Activated naive CD4-positive, alpha-beta T cell treated with Interleukin-2 at 50 U/mL for 16 hours (primary cell): ENCODE measurements at places on chromosomes 12 and 14.

DNA sequence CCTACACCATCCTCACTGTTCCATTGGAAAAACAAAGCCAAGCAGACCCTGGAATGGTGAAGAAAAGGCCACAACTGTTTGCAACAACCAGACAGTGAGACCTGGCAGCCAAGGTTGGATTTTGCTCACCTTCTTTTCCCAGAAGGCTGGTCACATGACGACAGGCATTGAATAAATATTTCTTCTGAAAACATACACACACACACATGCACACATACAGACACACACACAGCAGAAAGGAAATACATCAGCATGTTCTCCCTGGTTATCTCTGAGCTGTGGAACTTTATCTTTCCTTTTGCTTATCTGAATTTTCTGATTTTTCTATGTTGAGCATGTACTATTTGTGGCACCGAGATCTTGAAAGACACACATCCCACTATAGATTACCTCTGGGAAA lies 38.0 kb upstream of the CCDC60 start:
- no peak for DNase-seq

DNA sequence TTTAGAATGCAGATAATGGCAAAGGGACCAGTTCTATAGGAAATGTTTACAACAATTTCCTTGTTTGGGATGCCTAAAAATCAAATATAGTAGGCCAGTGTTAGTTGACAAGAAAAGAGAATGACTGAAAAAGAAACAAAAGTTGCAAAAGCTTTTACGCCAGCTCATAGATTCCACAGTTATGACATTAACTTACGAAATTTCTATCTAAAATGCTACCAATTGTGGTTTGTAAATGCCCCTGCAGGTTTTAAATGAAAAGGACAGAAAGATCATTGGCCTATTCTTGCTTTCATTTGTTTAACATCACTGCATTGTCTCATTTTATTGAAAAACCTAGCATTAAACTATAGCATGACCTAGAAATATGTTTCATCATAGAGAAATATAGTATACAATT lies 345.8 kb downstream of the CCDC91 start:
- DNase-seq: no peak

DNA sequence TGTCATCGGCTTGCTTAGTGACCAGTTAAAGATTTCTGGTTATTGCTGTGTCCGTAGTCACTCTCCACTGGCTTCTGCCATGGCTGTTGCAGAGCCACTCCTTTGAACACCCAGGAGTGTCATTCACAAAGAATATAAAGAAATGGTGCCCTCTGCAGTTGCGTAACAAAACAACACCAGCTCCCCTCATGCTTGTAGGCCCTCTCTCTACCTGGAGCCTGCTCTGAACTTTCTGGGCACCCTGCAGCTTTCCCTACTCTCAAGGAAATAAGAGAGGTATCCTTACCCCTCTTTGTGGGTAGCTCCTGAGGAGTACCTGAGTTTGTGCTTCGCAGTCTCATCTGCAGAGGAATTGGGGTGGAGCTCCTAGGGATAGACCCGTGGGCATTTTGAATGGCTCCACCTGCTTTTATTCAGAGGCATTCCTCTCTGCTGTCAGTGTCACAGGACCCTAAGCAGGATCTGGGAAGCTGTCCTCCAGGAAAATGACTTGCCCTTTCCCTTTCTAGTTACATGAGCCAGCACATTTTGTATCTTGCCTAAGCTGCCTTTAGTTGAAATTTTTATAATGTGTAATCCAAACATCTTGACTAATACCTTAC lies 97.2 kb upstream of the TMEM260 start:
- DNase-seq: no peak

DNA sequence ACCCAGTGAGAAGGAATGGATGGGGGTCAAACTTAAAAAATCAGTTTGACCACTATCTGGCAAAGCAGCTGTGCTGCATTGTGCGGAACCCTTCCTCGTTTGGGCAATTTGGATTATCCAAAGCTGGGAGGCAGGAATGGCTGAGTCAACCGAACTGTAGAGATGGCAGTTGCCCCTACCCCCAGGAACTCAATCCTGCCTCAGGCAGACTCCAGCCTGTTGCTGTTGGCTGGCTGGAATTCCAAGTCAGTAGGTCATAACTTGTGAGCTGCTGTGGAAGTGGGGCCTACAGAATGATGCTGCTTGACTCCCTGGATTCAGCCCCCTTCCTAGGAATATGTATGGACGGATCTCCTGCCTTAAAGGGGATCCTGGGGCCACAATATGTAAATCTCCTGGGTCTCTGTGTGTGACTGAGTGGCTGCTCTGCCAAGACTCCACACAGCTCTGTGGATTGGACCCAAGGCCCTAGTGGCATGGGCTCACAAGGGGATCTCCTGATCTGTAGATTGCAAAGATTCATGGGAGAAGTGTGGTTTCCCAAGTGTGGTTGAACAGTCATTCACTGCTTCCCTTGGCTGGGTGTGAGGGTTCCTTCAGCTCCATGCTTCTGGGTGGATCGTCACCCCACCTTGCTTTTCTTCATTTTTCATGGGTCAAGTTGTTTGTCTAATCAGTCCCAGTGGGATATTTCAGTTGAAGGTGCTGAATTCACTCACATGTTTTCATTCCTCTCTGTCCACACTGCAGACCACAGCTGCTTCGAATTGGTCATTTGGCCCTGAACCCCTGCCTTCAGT lies 19.2 kb downstream of the LUM start:
- no peak for DNase-seq

DNA sequence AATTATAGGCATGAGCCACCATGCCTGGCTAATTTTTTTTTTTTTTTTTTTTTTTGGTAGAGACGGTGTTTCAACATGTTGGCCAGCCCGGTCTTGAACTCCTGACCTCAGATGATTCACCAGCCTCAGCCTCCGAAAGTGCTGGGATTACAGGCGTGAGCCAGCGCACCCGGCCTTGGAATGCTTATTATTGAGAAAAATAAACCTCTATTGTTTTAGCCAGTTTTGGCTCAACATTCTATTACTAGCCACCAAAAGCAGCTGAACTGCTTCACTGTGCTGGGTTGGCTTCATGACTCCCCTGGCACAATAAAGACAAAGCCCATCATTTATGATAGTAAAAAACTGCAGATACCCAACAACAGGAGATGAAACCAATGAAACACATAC lies 93.5 kb upstream of the CEP83 start:
- no peak for DNase-seq

DNA sequence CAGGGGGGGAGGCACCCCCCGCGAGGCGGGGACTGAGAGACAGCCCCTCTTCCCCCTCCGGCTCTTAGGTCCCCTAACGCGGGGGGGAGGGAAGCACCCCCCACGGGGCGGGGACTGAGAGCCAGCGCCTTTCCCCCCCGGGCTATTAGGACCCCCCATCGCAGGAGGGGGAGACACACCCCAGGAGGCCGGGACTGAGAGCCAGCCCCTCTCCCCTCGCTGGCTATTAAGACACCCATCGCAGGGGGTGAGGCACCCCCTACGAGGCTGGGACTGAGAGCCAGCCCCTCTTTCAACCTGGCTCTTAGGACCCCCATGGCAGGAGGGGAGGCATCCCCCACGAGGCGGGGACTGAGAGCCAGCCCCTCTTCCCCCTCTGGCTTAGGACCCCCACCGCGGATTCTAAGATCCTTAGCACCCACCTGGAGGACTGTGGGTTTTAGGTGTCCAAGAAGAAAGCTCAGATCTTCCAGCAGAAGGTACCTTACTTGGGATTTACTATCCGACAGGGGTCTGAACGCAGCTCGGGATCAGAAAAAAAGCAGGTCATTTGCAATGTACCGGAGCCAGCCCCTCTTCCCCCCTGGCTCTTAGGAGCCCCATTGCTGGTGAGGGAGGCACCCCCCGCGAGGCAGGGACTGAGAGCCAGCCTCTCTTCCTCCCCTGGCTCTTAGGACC lies 197.8 kb upstream of the PZP start:
- DNase-seq: no peak

- peak; percentile 21 for DNase-seq
Measured at GRCh38 chr12:32365473-32366064, 33.8 kb upstream of the FGD4 start.

DNA sequence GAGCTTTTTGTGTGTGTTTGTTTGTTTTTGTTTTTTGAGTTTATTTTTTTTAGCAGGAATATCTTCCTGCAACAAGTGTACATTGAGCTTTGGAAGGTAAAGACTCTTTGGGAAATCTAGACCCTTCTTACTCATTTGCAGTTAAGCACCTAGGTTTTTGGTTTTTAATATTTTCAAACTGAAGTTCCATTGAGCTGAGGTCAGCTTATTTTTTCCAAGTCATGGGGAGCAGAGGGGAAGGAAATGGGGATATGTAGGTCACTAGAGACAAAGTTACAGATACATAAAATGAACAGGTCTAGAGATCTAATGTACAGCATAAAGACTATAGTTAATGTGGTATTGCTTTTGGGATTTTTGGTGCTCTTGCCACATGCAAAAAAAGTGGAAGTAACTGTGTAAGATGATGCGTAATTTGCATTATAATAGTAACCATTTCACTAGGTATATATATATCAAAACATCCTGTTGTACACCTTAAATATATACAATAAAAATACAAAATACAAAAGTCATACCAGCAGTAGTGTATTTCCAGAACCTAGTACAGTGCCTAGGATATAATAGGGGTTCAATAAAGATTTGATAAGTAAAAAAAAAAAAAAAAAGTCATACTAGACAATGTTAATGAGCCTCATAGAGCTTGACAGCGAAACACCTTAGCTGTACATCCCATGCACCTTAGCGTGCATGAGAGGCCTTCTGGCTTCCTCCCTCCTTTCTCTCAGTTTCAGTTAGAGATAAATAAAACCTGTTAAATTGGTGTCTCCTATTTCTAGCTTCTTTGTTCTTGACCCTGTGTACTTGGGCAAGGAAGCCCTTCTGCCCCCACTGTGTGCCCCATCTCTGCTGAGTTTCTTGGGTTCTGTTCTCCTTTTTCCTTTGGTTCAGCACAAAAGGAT lies 22.7 kb downstream of the CGRRF1 start:
- no peak for DNase-seq

DNA sequence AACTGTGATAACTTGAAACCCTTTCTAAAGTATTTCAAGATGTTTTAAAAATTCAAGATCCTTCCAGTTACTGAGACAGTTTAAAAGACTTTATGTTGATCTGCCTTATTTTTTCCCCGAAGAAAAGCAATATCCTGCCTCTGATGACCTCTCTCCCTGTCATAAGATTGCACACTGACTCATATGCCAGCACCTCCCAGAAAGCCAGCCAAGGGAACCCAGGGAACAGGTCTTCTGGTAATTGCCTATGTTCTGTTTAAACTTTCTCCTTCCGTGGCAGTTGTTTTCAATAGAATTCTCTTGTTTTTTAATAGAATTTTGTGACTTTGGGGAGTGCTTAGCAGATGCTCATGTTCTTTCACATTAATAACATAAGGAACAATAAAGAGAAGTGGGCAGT lies 300.2 kb upstream of the PRKD1 start:
- no peak for DNase-seq
